ENCODE measurements at places on chromosomes 16 and 17.

GRCh38 chr16:30721167-30721566 is 22.2 kb downstream of the SRCAP start:
- DNase-seq: no peak

- DNase-seq: no peak
Observed at GRCh38 chr16:8194794-8195193, 395.5 kb downstream of the TMEM114 start.

- no peak for DNase-seq
Observed at GRCh38 chr17:50426814-50427787, 1.1 kb downstream of the ACSF2 start.

GRCh38 chr17:73492821-73493814 is 151.1 kb downstream of the SDK2 start:
- DNase-seq: no peak

DNA sequence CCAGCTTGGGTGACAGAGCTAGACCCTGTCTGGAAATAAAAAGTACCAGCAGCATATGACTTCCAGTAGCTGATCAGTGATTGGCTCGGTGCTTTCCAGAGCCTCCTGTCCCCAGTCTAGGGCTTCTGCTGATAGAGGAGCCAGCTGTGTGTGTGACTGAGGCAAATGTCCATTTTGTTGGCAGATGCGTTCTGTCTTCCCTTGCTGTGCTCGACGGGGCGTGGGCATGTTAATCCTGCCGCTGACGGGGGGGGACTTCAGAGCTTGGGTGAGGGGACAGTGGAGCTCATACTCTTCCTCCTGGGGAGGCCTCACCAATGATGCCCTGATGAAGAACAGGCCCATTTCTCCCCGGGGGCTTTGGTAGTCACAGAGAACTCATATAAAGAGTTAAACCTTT is 14.6 kb downstream of the KCTD2 start:
- DNase-seq: no peak

- DNase-seq: peak; percentile 57
Observed at GRCh38 chr17:37791447-37792399, 46.9 kb upstream of the HNF1B start.

Data from GM12864 (cell line).